ENCODE measurements at places on chromosomes 7 and 10.
A peak's percentile ranks its signal among the peaks of the same experiment; 100 is the strongest.

- DNase-seq, result no peak
Observed at GRCh38 chr10:6022660-6023059, 39.5 kb downstream of the IL2RA start.

GRCh38 chr7:1054861-1055450, 10.6 kb downstream of the GPR146 start:
- peak; percentile 20 for DNase-seq

GRCh38 chr10:101141616-101142532, 10.8 kb downstream of the TLX1 start:
- peak; percentile 68 for DNase-seq

DNA sequence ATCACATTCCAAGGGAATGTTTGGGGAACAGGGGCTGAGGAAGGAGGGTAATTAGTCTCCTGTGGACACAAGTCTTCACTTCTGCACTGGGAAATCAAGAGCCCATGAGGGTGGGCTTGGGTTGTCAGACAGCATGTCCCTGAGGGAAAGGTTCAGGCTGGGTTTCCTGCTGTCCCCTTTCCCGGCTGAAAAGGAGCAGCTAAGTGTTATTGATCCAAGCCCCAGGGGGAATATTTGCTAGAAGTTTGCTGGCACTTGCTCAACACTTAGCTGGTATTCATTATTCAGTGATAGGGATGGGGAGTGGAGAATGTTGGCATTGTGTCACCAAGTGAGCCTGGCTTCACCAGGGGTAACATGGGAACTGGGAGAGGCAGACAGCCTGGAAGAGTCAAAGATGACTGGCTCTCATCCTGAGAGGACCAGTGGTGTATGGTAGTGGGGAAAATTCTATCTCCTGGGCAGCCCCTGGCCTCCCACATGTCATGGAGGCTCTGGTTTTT, 344.4 kb upstream of the PODXL start:
- DNase-seq, result no peak

GRCh38 chr7:43351683-43352082, 231.2 kb upstream of the STK17A start:
- DNase-seq, result no peak

- no peak for DNase-seq
Observed at GRCh38 chr7:101832685-101833375, 15.4 kb downstream of the CUX1 start.
